ENCODE measurements at places on chromosomes 7 and 10.

DNA sequence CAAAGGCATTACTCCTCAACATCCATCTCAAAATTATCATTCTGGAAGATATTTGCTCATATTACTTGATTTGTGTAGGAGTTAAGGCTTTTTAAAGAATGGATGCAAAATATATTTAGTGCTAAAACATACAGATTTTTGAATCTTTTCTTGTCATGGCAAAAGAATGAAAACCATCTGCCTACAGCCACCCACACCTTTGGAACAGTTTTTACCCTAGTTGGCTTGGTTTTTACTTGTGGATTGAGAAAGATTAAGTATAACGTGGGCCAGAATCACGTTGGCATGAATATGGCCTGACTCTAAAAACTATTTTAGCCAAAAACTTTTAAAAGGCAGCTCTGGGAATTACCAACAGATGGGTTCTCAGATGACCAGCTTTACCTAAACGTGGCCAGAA lies 128.2 kb downstream of the SPAG6 start:
- DNase-seq, result no peak

DNA sequence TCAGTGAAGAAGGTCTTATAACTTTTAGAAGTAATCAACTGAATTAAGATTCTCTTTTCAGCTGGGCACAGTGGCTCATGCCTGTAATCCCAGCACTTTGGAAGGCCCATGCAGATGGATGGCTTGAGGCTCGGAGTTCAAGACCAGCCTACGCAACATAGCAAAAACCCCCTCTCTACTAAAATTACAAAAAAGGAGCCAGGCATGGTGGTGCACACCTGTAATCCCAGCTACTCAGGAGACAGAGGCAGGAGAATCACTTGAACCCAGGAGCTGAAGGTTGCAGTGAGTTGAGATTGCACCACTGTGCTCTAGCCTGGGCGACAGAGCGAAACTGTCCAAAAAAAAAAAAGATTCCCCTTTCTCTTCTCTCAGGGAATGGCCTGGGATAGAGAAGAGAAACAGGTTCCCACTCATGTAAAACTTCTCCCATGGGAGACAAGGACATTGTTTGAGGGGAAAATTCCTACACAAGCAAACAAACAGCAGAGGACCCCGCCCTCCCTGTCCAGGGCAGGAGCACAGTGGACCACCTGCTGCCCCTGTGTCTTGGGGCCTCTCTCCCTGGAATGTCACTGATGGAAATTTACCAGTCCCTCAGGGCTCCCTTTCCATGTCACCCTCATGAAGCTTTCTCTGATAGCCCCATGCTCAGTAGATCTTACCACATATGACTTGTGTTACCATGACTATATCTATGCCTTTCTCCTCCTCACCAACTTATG lies 5.6 kb downstream of the IL2RA start:
- DNase-seq, result no peak

GRCh38 chr10:986881-987619 lies 1.2 kb upstream of the GTPBP4 start:
- no peak for DNase-seq

GRCh38 chr10:116811691-116812090 lies 37.6 kb upstream of the ENO4 start:
- no peak for DNase-seq

DNA sequence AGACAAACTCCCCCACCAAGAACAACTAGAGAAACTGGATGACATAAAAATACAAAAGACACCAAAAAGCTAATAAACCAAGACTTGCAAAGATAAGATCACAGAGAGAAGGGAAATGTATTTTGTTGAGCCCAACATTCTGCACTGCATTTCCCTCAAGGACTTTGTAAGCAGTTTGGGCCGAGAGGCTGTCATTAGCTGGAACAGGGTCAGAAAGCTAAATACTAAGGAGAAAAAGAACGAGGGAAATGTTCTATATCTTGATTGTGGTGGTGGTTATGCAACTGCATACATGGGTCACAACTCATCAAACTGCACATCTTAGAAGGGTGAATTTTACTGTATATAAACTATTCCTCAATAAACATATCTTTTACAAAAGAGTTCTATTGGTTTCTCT lies 315.0 kb downstream of the IPMK start:
- DNase-seq, result no peak

- no peak for DNase-seq
Measured at GRCh38 chr7:141649137-141649864, 52.7 kb downstream of the DENND11 start.

DNA sequence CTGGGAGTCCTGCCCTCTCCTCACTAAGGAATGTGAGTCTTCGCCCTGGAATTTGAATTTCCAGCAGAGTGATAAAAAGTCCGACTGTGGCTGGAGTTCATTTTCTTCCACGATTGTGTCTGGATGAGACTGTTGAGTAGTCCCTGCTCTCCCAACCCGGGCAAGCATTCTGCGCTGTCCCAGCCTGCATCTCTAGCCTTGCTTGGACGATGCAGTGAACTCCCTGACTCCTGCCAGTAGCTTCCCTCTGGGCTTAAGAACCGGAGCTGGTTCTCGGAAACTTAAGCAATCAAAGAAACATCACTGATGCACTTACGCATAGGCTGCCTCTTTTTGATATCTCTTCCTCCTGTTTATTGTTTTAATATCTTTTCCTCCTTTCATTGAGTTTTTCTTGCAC lies 116.0 kb upstream of the FZD8 start:
- DNase-seq, result no peak
